ENCODE measurements at places on chromosomes 3 and 15.

- DNase-seq, result no peak
These were observed 321.4 kb upstream of the DPH6 start for GRCh38 chr15:35867356-35867755.

- peak; percentile 48 for DNase-seq
These were observed 125.8 kb downstream of the PGPEP1L start for GRCh38 chr15:98881526-98882520.

DNA sequence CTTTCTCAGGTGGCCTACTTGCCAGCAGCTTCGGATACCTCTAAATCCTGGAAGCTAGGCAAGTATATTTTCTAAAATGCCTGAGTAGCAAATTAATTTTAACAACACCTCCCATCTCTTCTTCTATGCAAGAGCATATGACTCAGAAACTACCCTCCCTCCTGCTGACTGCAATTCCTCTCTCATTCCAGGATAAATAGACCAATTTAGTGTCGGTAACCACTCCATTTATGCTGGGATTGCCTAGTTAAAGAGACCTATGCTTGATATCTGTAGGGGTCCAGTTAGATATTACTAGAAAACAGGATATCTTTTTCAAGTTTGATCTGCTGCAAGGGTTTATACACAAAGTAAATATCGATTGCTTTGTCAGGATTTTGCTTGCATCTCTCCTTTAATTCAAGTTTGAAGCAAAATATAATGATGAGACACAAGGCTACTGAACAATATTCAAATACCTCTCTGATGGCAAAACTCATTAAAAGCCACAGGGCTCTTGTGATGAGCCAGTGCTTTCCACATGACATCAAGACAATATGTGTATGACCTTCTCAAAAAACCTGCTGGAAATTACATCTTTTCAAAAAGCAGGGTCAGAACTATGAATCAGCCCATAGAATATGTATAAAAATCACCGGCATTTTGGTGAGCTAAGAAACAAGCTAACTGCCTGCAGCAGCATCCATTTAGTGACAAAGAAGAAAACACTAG lies 491.6 kb upstream of the NECTIN3 start:
- no peak for DNase-seq

DNA sequence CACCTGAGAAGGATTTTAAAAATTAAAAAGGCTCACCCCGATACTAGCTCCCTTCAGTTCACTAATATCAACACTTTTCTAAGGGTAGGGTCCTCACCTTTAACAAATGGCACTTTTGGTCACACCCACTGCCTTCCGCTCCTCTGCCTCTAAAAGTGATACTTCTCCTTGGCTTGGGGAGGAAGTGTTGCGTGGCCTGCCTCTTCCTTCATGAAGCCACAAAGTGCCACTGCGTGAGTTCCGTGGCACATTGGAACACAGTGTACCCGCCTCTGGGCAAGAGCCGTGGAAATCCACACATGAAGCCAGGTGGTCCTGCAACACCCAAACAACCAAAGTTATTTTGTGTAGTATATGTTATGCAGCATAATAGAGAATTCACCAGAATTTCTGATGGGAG lies 3.9 kb downstream of the B4GALT4 start:
- no peak for DNase-seq
